ENCODE measurements at places on chromosomes 1 and 21.

DNA sequence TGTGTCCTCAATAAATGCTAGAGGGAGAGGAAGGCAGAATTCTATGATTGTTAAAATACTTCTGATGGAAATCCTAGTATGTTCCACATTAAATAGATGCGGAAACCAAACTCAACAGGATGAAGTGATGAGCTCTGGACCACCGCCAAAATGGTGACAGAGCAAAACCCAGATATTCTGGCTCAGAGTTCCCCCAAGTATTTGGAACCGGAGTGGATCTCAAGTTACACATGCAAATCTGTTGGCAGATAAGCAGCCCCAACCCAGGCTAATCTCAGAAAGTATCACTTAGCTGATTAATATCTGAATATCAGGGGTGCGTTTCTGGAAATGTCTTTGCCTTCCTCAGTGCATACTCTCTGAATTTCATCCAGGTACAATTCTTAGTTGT, 17.4 kb upstream of the GRHL3 start:
- no peak for DNase-seq

- DNase-seq = no peak
Measured at GRCh38 chr1:31436596-31437432, 23.8 kb downstream of the SERINC2 start.

- no peak for DNase-seq
Measured at GRCh38 chr1:202658251-202658759, 51.9 kb downstream of the SYT2 start.

GRCh38 chr1:223783676-223784075, 62.1 kb downstream of the TP53BP2 start:
- DNase-seq = no peak

- no peak for DNase-seq
Measured at GRCh38 chr21:45336870-45337269, 49.2 kb upstream of the POFUT2 start.

DNA sequence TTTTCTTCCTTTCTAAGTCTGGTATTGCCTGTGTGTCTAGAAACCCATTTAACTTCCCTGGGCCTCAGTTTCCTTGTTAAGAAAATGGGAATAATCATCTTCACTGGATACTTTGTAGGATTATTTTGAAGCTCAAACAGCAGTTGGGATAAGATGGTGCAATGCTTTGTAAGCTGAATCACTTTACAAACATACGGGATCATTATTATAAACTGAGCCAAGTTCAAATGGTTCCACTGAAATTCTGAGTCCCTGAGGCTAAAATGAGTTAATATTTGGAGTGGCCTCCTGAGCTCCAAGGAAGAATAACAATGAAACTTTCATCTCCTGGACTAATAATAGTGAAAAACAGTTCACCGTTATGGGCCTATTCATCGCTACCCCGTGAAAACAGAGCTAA, 388.0 kb downstream of the PLPP3 start:
- DNase-seq = no peak

DNA sequence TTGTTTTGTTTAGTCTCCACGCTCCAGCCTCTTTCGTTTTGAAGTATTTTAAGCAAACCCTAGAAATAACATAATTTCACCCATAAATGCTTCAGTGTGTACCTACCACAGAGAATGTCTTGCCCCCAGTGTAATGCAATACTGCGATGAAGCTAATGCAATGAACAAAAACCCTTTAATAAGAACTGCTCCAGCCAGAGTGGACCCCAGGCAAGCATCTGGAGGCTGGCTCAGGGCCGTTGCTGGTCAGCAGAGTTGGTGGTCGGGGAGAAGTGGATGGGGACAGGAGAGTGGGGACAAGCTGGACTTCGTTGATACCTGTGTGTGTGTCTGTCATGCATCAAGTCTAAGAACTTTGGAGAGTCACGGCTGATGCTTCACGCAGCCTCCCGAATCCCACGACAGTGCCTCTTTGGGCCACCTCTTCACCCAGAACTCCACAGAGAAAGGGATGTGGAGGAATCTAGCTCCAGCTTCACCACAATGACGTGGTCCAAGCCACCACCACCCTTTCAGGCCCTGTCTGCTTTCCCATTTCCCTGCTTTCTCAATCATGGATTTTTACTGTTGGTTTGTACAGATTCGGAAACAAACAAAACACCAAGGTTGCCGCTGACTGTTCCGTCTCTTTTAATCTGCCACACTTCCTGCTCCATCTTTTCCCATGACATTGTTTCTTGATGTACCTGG, 108.6 kb upstream of the ERRFI1 start:
- no peak for DNase-seq

- DNase-seq = no peak
Measured at GRCh38 chr1:184622136-184622823, 132.4 kb downstream of the EDEM3 start.

- DNase-seq = peak; percentile 31
Measured at GRCh38 chr1:50969611-50970508, at the start of gene CDKN2C. CDKN2C (plus strand) TSS chr1:50970245; CDS start chr1:50970369, 124 bp downstream.

DNA sequence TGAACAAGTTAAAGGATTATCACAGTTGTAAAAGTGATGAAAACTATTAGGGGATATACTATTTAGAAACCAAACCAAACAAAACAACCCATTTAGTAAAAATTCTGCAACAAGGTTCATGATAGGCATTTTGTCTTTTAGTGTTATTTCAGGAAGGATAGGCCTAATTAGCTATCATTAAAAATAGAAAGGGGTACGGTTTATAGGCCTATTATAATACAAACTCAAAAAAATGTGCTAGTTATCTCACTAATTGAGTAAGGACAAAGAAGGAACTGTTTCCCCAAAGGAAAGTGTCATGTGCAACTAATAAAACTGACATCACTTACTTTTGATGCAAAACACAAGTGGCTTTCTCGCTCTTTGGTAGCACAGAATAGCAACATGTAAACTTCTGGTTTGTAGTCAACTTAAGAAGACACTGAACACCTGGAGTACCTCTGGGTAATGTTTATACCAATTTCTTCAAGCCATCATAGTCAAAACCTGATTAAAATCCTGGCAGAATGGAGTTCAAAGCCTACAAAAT, 28.5 kb downstream of the SLC16A1 start:
- no peak for DNase-seq

- no peak for DNase-seq
Measured at GRCh38 chr1:71666609-71667008, 585.8 kb upstream of the ZRANB2 start.

- no peak for DNase-seq
Measured at GRCh38 chr1:87973896-87974295, 645.2 kb downstream of the LMO4 start.

- no peak for DNase-seq
Measured at GRCh38 chr1:206628916-206629315, 6.4 kb upstream of the DYRK3 start.

- DNase-seq = no peak
Measured at GRCh38 chr1:12422488-12422887, 192.7 kb downstream of the VPS13D start.
